ENCODE measurements at places on chromosomes 5 and 9. TPM values are rescaled to one million over a fixed set of nuclear protein-coding genes. Genes with fewer than 3 reads are reported as not detected.

Gene SELENOP
- 87.6 TPM for total RNA-seq

Gene MSH3
- 12.9 TPM for total RNA-seq

Gene TEX48
- not detected for total RNA-seq

Gene BOD1
- 128 TPM for total RNA-seq

Gene UBE2QL1
- under 0.01 TPM for total RNA-seq

Measured in bronchial smooth muscle cell (primary cell).